Nephron progenitor cell (in vitro differentiated cells): ENCODE measurements at places on chromosomes 4 and X.

DNA sequence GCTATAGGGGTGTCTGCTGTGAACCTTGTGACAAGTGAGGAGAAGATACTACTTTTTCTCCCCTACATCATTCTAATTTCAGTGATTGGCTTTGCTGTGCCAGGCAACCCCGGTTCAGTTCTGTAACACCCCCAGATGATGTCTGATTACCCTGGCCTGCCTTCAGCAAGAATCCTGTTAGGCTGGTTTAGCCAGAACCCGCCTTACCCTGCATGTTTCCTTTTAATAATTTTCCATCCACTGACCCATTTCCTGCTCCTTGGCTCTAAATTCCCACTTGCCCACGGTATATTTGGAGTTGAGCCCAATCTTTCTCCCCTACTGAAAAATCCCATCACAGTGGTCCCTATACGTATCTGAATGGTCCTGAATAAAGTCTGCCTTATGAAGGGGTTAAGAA, 46.5 kb upstream of the HPSE start:
- no peak for DNase-seq

DNA sequence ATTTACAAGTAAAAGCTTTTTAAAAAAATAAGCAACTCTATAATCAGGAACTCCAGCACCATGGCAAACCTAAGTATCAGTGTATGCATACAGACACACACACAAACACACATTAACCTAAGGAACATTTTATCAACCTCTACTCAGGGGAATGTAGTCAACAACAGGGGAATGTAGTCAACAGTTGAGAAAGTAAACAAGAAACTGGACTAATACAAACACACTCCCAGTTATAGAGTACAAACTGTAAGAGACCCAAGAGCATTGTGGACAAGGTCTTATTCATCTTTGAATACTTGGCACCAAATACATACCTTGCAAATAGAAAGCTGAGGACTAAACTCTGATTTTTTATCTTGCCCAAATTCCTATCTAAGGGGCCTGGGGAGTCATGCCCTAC, 36.2 kb downstream of the PAPSS1 start:
- DNase-seq, result no peak

GRCh38 chr4:115873048-115873447, 759.6 kb upstream of the NDST4 start:
- no peak for DNase-seq

GRCh38 chr4:20359692-20360091, 108.0 kb downstream of the SLIT2 start:
- DNase-seq, result no peak
